Activated T-helper 9 cell treated with anti-CD3 and anti-CD28 coated beads, Interleukin-2, amount 50 U/mL, for 16 hours (primary cell): ENCODE measurements at places on chromosomes 4 and X.

- no peak for DNase-seq
Observed at GRCh38 chr4:12137575-12137974, 708.9 kb upstream of the HS3ST1 start.

GRCh38 chr4:108570993-108571569 lies 49.3 kb upstream of the RPL34 start:
- no peak for DNase-seq

GRCh38 chrX:18984381-18985185 lies 669 bp upstream of the PHKA2 start:
- DNase-seq = peak; percentile 79

DNA sequence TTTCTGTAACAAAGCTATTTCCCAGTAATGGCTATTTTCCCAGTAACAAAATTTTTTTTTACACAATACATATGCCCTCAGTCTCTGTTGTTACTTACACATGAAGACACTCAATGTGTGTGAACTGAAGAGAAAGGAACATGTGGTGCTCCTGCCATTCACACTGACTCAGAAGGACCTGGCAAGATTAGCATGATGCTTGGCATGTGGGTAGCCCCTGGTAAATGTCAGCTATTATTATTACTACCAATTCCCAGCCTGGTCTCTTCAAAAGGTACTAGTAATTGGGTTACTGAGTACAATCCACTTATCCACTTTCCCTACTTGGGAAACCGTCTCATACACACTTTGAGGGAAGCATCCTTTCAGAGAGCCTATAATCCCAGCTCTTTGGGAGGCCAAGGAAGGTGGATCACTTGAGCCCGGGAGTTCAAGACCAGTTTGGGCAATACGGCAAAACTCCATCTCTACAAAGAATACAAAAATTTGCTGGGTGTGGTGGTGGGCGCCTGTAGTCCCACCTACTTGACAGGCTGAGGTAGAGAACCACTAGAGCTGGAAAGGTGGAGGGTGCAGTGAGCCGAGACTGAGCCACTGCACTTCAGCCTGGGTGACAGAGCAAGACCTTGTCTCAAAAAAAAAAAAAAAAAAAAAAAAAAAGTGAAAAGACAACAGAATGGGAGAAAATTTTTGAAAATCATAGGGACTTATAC lies 14.6 kb downstream of the RBBP7 start:
- DNase-seq = no peak

DNA sequence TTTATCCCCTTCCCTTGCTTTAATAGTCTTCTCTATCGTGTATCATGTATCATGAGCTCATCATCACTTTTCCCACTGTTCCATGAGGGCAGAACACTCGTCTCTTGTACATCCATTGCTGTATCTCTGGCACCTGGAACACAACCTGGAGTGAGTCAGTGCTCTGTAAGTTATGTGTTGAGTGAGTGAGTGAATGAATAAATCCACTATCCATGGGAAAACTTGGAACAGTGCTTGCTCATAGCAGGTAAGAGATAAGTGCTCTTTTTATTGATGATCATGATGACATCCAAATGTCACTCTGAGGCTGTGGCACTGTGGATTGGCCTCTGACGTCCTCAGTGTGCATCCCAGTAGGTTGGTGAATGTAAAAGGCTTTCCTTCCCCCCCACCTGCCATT lies 4.3 kb downstream of the FGFBP1 start:
- DNase-seq = no peak

DNA sequence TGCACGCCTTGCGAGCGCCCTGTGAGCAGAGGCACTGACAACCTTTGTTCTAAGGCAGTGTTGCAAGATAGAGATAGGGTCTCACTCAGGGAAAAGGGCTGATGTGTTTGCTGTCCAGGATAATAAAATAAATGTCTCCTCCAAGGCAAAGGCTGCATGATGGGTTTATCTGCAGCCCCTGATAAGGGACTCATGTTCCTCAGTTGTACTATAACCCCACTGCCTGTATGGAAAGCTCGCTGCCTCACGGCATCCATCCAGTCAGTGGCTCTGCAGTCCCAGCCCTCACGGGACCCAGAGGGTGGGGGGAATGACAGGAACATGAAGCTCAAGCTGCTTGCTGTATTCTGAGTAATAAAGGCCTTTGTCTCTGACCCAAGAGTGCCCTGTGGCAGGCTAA lies 22.6 kb downstream of the BCLAF3 start:
- DNase-seq = no peak
